Effector CD4-positive, alpha-beta T cell (primary cell): ENCODE measurements at places on chromosomes 1 and 21.

GRCh38 chr1:114248162-114248561, 94.5 kb upstream of the SYT6 start:
- no peak for DNase-seq

DNA sequence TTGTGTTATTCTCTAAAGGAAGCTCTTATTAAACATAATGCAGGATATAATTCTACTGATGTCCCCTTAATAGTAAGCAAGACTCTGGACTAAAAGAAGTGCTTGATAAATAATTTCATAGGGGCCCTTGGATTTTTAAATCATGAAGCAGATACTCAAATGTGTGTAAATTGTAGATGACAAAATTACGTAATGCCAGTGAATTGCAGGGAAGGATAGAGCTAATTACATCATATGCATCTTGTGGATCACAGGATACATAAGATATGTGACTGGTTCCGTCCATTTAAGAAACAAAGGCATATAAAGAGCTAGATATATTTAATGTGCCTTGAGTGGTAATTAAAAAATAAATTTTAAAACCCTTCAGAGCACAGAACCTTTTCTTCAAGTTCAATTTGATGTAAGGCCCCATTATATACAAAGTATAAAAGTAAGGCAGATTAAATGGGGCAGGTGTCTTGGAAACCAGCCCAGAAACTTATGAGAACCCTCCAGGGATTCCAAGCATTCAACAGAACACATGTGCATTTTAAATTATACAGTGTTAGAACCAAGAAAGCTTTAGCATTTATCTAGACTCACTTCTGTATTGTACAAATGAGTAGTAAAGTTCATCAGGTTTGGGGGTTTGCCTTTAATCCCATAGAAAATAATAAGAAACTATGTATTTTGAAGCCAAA, 190.4 kb downstream of the NCAM2 start:
- no peak for DNase-seq

- DNase-seq, result no peak
Observed at GRCh38 chr1:200345520-200345919, 64.3 kb downstream of the ZNF281 start.

GRCh38 chr1:211640301-211640630, 35.2 kb downstream of the NEK2 start:
- no peak for DNase-seq

DNA sequence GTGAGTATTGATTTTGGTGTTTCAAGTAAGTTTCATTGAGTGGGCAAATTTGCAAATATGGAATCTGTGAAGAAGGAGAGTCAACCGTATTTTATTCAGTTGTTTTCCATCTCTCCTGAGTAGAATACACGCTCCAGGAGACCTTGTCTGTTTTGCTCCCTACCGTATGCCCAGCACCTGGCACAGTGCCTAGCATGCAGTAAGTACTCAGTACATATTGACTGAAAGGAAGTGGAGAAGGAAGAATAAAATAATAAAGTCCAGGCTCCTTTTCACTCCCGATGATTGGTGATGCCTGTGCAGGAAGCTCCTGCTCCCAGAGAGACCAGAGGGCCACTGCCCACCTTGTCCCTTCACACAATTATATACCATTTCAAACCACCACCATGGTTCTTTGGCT, 59.4 kb upstream of the NEK2 start:
- no peak for DNase-seq

DNA sequence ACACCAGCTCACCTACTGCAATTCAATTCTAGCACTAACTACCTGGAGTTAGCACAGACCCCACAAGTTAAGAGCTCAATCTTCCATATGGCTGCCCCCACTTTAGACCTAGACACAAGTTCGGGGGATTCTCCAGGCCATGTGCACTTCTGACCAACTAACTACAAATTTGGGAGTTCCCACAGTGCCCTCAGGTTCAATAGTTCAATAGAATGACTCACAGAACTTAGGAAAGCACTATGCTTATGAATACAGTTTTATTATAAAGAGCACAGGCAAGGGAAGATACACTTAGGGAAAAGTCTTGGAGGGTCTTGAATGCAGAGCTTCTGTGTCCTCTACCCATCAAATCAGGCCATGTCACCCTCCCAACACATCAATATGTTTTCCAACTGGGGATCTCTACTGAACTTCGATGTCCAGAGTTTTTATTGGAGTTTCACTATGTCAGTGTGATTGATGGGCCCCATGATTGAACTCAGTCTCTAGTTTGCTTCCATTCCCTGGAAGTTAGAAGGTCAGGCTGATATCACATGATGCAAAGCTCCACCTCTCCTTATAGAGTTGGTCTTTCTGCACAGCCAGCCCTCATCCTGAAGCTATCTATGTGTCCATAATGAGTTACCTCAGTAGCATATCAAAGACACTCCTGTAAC, 46.1 kb downstream of the RAVER2 start:
- DNase-seq, result no peak

- peak; percentile 48 for DNase-seq
Observed at GRCh38 chr1:30379684-30380624, 343.4 kb downstream of the MATN1 start.

- no peak for DNase-seq
Observed at GRCh38 chr1:17080880-17081279, 27.0 kb upstream of the SDHB start.

DNA sequence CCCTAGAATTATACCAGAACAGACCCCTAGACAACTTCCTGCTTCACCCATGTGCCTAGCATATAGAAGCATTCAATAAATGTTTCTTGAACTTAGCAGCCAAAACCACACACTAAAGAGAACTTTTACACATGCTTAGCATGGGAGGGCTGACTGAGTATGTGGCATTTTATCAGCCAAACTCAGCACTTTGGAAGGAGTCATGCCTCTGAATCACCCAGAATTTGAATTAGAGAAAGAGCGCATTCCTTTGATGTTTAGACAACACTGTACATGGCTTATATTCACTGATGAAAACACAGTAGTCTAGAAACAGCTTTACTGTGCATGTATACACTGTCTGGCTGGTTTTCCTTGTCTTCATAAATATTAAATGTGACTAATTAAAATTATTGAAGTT, 26.1 kb downstream of the SPAG17 start:
- DNase-seq, result no peak

DNA sequence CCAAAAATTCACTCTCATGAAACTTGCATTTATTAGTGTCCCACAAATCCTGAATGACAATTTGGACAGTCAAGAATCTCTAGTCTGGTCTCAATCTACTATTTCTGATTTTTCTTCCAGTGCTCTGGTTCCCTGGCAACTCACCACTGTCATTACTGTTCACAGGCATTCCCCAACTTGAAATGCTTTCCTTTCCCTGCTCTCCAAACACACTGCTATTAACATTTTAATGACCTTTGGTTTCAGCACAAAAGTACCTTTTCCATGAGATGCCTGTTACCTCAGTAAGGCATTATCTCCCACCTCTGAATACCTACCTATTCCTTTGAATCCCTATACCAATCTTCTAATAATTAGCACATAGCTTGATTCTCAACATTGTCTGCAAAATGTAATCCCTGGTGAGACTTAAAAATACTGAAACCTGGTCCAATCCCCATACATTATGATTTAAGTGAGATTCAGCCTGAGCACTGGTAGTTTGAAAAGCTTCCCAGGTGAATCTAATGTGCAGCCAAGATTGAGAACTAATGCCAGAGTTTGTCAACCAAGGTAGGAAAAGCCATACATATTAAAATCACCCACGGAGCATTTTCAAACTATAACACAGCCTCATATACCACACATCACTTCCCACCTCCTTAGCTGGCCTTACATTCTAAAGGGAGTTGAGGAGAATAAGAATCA, 11.7 kb upstream of the ANGPTL3 start:
- DNase-seq, result no peak

- DNase-seq, result no peak
Observed at GRCh38 chr1:37732111-37732780, 32.7 kb downstream of the EPHA10 start.

- DNase-seq, result no peak
Observed at GRCh38 chr1:221723848-221724236, 18.0 kb downstream of the DUSP10 start.

DNA sequence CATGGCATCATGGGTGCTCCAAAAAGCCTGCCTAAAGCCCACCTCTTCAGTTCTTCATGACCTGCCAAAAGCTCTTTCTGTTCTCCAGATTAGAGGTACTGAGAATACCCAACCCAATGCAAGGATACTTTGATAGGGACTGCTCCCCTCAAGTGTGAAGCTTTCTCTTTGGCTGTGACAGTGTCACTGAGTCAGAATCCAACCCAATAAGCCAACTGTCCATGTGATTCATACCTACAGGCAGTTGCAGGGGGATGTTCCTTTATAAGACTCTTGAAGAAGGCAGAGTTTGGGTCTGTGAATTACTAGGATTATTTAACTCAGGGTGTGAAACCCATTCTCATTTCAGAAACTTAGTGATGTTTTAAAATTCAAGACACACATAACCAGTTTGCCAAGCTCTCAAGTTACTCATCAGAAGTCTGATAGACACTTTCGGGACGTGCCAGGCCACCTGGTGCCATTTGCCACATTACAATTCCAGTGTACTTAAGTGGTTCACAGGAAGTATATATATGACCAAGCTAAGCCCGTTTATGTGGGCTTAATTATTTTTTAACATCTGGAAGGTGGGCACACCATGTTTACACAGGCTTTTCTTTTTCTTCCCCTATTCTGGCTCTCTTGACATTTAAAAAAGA, 265.8 kb downstream of the NFIA start:
- DNase-seq, result no peak

DNA sequence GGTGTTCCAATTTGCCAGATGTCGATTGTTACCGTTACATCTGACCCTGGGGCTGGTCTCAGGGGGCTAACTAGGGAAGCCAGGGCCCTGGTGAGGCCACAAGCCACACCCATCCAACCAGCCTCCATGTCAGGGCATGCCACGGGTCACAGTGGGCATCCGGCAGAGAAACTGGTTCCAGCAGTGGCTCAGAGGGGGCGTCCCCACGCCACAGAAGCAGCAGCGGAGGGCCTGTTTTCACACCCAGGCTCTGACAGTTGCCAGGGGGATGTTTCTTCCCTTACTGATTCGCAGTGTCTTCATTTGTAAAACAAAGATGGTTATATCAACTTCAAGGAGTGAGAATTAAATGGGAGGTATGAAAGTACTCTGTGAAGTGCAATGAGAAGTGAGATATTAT, 75.0 kb upstream of the COX20 start:
- no peak for DNase-seq

DNA sequence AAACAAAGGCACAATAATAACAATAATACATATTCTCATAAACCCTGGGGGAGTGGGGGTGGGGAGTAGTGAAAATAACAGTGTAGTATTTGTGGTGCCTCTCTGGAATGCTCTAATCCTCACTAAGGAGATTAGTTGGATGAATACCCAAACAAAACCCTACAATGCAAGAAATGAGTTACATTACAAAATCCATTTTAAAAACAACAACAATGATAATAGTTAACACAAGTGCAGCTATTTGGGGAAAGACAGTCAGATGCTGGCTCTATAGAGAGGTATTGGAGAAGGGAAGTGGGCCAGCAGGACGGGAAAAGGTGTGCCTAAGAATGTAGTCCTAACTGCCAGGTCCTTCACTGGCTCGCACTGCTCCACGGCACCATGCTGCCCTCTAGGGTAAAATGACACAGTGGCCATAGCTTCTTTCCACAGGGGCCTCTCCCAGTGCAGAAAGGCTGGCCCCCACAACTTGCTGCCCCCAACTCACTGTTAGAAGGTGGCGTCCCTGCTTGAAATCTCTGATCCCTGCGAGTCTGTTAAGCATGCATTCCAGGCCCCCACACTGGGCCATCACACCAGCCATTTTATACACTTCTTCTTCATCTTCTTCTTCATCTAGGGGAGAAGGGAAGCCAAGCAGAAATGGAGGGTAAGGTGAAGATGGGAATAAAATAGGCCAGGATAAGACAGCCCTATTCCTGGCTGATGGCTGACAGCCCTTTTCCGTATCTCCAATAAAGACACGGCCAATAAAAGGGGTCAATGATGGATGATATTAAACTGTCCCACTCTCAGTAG, 113.8 kb downstream of the UBR4 start:
- no peak for DNase-seq

GRCh38 chr1:17236779-17237560, 11.9 kb upstream of the PADI3 start:
- peak; percentile 85 for DNase-seq

DNA sequence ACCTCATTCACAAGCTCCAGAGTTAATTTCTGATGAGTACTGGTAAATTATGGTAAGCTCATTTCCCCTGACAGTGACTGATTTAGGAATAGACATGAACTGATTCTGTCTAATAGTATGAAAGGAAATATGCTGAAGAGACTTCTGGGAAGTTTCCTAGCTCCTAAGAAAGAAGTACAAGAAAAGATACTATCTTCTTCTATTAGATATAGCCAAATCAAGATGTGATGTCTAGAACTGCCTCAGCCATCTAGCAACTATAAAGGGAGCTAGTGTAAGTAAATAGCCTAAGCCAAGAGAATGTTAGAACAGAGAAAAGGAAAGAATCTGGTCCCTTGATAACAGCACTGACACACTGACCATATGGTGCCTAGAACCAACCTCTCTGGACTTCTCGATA, 10.7 kb upstream of the PHTF1 start:
- no peak for DNase-seq

DNA sequence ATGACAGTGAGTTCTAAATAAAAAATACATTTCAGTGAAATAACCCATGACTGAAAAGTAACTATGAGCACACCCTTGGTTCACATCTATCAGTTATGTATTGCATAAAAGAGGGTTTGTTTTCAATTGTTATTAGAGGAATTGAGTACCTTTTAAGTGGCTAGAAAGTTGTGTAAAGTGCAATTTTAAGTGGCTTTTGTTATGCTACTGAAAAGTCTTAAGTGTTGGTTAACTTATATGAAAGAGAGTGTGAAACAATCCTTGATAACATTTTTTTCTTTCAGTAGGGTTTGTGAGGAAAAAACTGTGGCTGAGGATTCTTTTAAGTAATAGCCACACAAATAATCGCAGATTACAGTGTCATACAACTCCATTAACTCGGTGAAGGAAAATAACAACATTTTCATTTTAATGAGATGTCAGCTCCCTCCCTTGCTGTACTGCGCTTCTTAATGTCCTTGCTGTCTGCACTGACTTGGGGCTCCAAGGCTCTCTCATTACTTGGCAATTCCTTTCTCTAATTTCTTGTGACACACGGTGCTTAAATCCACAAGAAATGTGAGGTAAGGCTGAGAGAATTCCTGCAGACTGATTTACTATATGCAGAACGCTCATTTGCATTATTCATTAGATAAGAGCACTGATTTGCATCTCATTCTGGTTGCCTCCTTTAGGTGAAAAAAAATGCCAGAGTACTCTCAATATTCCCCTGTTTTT, 40.6 kb downstream of the NTNG1 start:
- DNase-seq, result no peak

- no peak for DNase-seq
Observed at GRCh38 chr21:44752671-44753235, 41.4 kb upstream of the TSPEAR start.

GRCh38 chr1:157400766-157401165, 151.5 kb downstream of the FCRL5 start:
- DNase-seq, result no peak

- no peak for DNase-seq
Observed at GRCh38 chr1:102799496-102799895, 308.8 kb downstream of the COL11A1 start.

- DNase-seq, result no peak
Observed at GRCh38 chr1:225026701-225027100, 97.2 kb downstream of the DNAH14 start.
